Stimulated activated CD8-positive, alpha-beta memory T cell treated with anti-CD3 and anti-CD28 coated beads, Interleukin-12 subunit alpha, Interleukin-12 subunit beta, amount 100 ng/mL, for 4 hours (primary cell): ENCODE measurements at places on chromosomes 2 and 18.
A peak's percentile ranks its signal among the peaks of the same experiment; 100 is the strongest.

DNA sequence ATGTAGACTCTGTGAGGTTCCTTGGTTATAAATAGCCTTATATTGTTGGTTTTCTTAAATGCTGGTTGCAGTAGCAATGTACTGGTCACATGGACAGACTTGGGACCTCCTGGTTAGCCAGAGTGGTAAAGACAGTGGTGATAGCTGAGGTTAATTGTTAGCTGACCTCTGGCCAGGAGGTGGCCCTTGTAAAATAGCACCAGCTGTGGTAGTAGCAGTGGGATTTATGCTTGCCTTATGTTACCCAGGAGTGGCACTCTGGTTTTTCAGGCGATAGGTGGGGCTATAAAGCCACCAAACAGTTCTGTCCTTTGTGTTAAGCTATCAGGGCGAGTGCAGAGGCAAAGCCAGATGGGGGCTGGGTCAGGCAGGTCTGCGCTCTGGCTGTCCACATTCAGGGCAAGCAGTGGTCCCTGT is 94.8 kb upstream of the SRD5A2 start:
- no peak for DNase-seq

- no peak for DNase-seq
Measured at GRCh38 chr2:148177559-148177958, 156.7 kb downstream of the MBD5 start.

DNA sequence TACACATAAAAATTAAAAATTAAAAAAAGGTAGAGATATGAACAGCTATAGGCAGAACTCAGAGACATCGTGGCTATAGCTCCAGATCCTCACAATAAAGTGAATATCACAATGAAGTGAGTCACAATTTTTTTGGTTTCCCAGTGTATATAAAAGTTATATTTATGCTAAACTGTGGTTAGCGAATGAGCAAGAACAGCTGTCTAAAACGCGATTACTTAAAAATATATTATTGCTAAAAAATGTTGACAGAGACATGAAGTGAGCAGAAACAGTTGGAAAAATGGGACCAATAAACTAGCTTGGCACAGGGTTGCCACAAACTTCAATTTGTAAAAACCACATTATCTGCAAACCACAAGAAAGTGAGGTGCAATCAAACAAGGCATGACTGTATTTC is 551.7 kb upstream of the NETO1 start:
- no peak for DNase-seq

- DNase-seq, result peak; percentile 74
Measured at GRCh38 chr2:9752441-9753275, 90.6 kb upstream of the TAF1B start.

GRCh38 chr2:142041105-142041504 is 89.7 kb downstream of the LRP1B start:
- no peak for DNase-seq

- DNase-seq, result peak; percentile 15
Measured at GRCh38 chr18:24019641-24020331, 5.2 kb downstream of the TTC39C start.

- DNase-seq, result no peak
Measured at GRCh38 chr2:126886211-126886915, 12.3 kb upstream of the TEX51 start.

- DNase-seq, result no peak
Measured at GRCh38 chr2:231399046-231399852, 3.7 kb downstream of the B3GNT7 start.

DNA sequence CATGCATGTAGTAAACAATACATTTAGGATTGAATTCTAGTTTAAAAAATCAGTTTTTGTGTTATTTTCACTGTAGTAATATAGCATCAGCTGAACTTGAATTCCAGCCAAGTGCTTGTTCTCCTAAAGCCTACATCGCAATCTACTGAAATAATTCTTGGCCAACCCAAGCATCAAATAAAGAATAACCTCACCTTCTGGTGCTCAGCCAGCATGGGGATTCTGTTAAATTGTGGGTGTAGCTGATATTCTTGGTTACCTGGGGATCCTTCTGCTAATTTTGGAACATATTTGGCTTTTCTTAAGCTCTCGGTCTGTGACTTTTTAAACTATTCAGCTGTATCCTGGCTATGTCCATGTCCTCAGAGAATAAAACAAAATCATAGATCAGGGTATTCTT is 248.8 kb downstream of the NRXN1 start:
- no peak for DNase-seq

- DNase-seq, result no peak
Measured at GRCh38 chr2:157836531-157836930, 39.6 kb downstream of the ACVR1 start.

DNA sequence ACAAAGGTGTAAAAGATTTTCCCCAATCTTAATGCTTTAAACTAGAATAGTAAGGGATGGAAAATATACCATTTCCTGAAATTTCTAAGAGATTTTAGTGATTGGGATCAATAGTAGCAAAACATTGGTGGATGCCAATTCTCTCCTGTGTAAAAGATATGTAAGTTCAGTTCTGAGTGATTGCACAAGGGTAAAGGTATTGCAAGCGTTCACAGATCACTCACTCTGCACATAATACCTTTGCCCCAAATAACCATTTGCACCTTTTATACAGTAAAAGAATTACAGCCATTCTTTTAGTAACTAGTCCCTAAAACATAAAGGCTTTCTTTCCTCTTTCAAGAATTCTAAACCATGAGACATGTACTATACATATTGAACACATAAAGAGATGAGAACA is 13.0 kb upstream of the ZCCHC2 start:
- DNase-seq, result no peak

DNA sequence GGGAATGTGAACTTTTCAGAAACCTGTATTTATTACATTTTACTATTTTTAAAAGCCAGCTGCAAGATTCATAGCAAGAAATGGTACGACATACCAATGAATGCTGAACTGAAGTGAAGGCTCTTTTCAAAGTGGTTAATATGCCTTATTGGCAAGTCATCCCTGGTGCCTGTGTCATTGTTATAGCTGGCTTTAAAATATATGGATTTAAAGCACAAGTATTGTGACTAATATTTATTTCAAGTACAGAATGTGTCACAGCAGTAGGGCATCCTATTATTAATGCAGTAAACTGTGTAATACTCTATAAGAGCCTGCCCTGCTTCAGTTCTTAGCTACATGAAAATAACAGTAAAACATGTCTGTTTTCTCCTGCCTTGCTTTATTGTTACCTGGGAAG is 10.8 kb downstream of the TSHZ1 start:
- no peak for DNase-seq

GRCh38 chr2:239892441-239893235 is 132.5 kb downstream of the NDUFA10 start:
- no peak for DNase-seq

- DNase-seq, result no peak
Measured at GRCh38 chr18:77811503-77811902, 561.9 kb downstream of the GALR1 start.

GRCh38 chr2:161713706-161714105 is 89.5 kb downstream of the SLC4A10 start:
- no peak for DNase-seq

DNA sequence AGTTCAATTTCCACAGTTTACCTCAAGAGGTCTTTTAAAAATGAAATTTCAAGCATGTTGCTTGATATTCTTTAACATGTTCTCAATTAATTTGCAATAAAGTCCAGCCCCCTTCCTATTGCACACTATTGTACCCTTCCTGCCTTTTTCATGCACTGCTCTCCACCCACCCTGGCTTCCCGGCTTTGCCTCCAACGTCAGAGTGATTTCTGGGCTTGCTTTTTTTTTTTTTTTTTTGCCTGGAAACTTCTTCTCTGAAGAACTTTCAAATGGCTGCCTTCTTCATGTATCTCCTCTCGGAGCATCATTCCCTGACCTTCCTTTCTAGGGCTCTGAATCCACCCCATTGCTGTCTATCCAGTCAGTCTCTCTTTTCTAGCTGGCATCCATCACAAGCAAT is 24.4 kb upstream of the CYP1B1 start:
- no peak for DNase-seq

GRCh38 chr2:180931841-180932240 is 48.6 kb upstream of the UBE2E3 start:
- no peak for DNase-seq

DNA sequence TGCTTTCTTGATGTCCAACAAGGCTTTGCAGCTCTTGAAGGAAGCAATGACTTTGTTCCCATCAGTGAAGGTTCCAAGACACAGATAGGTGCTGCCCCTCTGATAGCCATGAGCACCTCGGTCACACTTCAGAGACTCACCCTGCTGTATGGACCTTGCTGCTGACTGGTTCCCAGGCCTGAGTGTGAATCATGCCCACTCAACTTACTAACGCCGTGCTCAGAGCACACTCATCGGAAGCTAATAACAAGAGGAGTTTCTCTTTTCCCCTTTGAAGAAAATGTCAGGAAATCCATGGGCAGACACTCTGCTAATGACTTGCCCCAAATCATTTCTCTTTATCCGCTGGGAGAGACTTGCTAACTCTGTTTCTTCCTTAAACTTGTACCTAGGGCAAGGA is 83.8 kb upstream of the ARL4C start:
- DNase-seq, result no peak

DNA sequence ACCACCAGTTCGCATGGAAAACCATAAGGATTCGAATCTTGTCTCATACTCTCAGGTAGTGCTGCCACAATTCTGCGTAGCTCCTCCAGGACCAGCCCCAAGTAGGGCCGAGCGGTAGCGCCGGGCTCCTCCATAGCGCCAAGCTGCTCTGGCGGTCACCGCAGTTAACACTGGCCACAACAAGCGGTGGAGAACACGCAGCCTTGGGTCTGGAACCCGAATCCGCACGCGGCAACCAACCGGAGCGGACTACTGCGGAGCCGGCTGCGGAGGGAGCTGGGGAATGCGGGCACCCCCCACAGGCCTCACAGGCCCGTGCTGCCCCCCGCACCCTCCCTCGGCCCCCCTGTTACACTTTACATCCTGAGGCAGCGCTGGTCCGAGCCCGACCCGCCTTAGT is 531.5 kb downstream of the STK39 start:
- no peak for DNase-seq

GRCh38 chr2:36678856-36679255 is 17.7 kb upstream of the VIT start:
- DNase-seq, result no peak

DNA sequence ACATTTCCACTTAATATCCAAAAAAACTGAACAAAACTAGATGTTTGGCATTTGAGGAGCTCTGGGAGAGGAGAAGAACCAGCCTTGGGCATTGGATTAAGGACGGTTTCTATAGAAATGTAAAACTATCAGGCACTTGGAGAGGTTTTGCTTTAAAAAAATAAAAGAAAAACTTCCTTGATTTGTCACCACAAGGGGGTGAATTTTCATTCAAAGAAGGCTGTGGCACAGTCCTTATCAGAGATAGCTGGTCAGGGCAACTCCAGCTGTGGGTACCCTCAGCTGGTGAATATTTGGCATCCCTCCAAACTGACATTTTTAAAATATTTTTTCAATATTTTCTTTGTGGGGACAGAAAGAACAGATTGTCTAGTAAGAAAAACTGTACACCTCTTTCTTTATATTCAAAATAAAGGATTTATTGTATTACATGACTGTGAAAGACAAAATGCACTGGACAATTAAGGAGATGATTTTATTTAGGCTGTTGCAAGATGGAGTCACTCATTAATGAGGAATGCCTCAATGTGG is 46.1 kb upstream of the TBC1D8 start:
- no peak for DNase-seq

DNA sequence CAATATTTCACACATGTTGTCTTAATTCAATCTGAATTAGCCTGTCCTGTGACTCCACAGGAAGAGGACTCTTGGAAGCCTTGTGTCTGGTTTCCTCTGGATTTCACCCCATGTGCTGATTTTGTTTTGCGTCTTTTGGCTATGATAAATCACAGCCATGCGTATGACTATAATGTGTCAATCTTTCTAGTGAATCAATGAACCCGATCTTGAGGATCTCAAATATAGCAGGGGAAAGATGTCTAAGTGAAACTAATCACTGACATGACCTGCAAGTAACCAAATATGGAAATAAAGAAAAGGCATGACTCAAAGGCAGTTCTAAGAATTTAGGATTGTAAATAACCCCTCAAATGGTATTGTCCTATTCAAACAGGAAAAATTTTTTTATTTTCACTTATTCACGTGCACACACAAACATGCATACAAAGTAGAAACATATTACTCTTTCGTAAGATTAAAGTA is 8.2 kb downstream of the WDFY1 start:
- DNase-seq, result no peak

GRCh38 chr18:55280503-55280902 is 307.5 kb downstream of the TCF4 start:
- DNase-seq, result no peak

GRCh38 chr2:147863835-147864234 is 19.0 kb downstream of the ACVR2A start:
- no peak for DNase-seq

DNA sequence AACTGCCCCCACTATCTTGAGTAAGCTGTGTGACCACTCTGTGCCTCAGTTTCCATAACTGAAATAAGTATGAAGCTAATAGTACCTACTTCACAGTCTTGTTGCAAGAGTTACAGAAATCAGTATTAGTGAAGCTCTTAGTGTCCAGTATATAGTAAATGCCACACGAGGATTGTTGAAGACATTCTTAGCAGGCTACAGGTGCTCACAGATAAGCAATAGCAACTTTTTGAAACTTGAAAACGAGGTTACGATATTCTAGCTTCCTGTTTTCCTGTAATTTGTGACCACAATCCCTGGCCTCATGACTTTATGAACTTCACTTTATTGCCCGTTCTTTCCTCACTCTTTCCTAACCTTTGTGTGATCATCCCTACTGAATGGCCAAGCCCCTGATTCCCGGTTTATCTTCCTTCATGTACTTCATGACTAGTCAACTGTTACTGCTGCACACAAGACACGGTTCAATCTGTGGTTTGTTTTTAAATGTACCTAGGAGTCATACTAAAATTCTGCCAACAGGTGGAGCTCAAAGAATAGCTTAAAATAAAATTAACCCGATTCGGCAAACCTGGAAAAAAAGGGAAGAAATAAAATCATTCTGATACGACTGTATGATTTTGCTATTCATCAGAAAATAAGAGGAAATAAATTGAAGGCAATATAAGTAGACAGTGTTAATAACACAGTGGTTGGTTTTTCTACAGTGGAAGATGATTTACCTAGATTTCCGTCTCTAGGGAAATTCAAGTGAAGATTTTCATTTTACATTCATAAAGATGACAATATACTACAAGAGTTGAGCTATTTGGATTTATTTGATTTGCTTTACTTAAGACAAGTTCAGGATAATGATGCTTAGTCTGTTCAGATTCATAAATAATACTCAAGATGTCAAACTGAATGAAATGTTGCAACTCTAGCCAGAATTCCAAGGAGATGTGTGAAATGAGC is 38.1 kb upstream of the STAT1 start:
- no peak for DNase-seq

- DNase-seq, result no peak
Measured at GRCh38 chr2:68831686-68832232, 39.4 kb downstream of the BMP10 start.

GRCh38 chr2:230939691-230940470 is 14.8 kb upstream of the GPR55 start:
- no peak for DNase-seq

- DNase-seq, result no peak
Measured at GRCh38 chr2:47896450-47896968, 9.8 kb downstream of the FBXO11 start.

GRCh38 chr2:138423745-138424144 is 77.8 kb upstream of the SPOPL start:
- no peak for DNase-seq
